ENCODE measurements at places on chromosomes 11 and 22.

DNA sequence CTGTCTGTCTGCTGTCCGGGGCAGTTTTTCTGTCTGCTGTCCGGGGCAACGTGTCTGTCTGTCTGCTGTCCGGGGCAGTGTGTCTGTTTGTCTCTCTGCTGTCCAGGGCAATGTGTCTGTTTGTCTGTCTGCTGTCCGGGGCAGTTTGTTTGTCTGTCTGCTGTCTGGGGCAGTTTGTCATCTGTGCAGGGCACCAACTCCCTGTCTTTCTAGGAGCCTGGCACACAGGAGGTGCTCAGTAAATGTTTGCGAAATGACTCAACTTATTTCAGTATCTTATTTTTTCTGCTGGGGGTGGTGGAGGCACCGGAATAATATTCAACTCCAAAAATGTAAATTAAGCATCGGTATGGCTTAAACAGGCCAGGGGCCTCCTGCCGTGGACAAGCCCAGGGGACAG is 12.0 kb upstream of the TTLL12 start:
- no peak for DNase-seq

- no peak for DNase-seq
These were observed 20.6 kb downstream of the ADM start for GRCh38 chr11:10325277-10326011.

- DNase-seq, result no peak
These were observed 11.8 kb downstream of the PNPLA5 start for GRCh38 chr22:43879901-43880540.

- DNase-seq, result no peak
These were observed 1293.2 kb downstream of the BRD1 start for GRCh38 chr22:48534395-48534958.

DNA sequence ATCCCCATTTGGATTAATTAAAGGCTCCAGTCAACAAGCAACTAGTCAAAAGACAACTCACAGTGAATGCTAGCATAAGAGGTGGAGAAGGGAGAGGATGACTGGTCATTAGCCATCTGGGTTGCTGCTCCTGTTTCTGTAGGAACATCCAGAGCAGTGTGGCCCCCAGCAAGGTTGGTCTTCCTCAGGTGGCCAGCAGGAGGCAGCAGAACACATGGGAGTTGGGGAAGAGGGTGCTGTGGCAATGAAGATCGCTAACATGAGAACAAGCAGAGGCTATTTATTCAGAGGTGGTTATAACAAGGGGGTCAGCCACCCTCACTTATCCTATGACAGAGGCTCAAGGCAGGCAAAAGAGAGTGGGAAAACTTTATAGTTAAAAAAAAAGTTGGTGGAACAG is 21.3 kb downstream of the IZUMO1R start:
- DNase-seq, result peak; percentile 78

- peak; percentile 71 for DNase-seq
These were observed 41.5 kb upstream of the CCND1 start for GRCh38 chr11:69599502-69599901.

- no peak for DNase-seq
These were observed 8.0 kb downstream of the JAML start for GRCh38 chr11:118216621-118217481.

- DNase-seq, result no peak
These were observed 162.6 kb downstream of the KIF18A start for GRCh38 chr11:27945348-27945747.

GRCh38 chr11:114129142-114129541 is 69.6 kb downstream of the ZBTB16 start:
- no peak for DNase-seq

GRCh38 chr11:60889869-60890311 is 16.5 kb downstream of the PRPF19 start:
- no peak for DNase-seq

GRCh38 chr11:2698386-2699184 is 1.2 kb downstream of the KCNQ1OT1 start:
- DNase-seq, result no peak

DNA sequence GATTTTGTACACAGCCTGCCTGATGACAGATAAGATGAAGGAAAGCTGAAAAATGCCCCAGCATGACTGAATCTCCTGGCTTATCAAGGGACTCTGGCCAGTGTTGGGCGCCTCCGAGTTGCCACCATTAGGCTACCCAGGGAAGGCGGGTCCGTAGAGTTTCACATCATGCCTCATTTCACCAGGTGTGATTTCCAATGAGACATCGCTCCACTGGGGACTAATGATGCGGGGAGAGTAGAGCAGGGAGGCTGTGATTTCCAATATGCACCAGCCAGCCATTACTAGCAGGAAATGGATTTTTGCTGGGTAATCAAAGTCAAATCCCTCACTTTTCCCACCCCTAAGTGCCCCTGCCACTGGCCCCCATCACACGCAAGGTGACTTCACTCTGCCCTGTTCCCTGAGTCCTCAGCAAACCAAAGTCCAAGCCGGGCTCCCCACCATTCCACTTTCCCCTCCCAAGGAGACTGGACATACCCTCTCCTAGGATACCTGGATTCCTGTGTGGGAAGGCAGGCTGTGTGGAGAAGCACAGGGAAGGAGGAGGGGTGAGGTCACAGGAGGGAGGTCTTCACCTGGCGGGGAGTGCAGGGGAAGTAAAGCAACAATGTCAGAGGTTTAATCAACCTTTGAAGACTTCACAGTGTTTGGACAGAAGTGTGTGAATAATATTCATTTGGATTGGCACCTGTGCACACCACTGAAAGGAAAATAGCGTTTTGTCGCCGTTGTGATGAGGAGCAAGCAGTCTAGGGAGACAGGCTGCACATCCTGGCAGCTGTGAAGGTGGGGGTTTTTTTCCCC is 613.3 kb upstream of the CADM1 start:
- no peak for DNase-seq

- DNase-seq, result peak; percentile 79
These were observed 23.4 kb upstream of the RIC3 start for GRCh38 chr11:8192016-8192895.

GRCh38 chr22:39115977-39116621 is 19.1 kb downstream of the APOBEC3H start:
- DNase-seq, result no peak

GRCh38 chr11:96265220-96265737 is 77.7 kb downstream of the MAML2 start:
- no peak for DNase-seq

DNA sequence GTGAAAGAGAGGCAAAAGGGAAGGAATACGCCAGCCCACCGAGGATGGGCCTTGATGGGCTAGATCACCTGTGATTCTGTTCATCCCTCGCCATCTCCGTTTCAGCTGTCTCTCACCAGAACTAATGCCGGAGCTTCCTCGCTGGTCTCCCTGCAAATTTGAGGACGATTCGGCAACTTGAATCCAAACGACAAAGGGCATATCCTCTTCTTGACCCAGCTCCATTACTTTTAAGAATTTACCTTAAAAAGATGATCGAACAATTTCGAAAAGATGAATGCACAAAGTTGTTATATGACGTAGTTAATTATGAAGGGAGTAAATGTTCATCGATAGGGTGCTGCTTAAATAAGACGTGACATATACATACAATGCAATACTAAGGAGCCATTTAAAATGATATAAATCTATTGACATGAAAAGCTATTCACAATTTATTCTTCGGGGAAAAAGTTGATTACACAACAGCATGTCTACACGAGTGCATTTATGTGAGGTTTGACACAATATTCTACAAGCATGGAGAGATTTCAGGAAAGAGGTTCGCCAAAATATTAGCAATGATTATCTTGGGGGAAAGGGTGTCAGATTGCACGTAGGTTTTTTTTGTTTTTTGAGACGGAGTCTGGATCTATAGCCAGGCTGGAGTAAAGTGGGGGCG is 937 bp upstream of the FAM168A start:
- no peak for DNase-seq

DNA sequence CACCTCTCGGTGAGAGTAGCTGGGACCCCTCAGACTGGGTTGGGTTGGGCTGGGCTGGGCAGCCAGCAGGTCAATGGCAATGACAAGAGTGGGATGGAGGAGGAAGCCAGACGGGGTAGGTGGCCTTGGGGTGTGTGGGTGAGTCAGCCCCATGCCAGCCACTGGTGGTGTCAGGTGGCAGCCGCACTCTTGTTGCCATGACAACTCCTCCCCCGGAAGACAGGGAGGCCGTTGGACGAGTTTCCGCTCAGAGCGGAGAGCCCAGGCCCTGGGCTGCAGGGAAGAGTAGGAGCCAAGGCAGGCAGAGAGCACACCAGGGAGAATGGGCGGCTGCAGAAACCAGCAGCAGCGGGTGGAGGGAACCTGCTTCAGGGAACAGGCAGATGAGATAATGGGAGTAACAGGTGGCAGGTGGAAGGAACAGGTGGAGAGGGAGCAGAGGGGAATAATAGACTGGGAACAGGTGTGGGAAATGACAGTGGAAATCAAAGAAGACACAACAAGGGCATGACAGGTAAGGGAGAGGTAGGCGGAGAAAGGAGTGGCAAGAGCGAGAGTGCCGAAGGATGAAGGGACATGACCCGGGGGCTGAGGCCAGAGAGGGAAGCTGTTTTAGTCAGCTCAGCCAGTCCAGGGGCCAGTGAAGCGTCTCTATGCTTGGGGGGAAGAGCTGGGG is 8.7 kb downstream of the SPTBN2 start:
- no peak for DNase-seq

GRCh38 chr11:3121416-3121815 is 43.7 kb downstream of the OSBPL5 start:
- no peak for DNase-seq

DNA sequence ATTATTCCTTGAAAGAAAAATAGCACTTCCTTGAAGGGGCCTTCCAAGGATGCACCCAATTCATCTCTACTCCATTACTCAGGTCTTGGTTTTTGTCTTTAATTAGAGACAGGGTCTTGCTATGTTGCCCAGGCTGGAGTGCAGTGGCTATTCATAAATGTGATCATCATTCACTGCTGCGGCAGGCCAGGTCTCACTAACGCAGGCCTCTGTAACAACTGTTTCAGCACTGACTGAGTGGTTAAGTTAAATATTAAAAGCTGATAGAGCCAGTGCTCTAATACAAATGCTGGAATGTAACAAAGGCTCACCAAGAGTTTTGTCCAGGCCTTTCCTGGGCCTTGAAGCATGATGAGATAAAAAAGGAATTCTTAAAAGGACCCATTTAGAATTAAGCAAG is 61.4 kb upstream of the GNAZ start:
- DNase-seq, result no peak

DNA sequence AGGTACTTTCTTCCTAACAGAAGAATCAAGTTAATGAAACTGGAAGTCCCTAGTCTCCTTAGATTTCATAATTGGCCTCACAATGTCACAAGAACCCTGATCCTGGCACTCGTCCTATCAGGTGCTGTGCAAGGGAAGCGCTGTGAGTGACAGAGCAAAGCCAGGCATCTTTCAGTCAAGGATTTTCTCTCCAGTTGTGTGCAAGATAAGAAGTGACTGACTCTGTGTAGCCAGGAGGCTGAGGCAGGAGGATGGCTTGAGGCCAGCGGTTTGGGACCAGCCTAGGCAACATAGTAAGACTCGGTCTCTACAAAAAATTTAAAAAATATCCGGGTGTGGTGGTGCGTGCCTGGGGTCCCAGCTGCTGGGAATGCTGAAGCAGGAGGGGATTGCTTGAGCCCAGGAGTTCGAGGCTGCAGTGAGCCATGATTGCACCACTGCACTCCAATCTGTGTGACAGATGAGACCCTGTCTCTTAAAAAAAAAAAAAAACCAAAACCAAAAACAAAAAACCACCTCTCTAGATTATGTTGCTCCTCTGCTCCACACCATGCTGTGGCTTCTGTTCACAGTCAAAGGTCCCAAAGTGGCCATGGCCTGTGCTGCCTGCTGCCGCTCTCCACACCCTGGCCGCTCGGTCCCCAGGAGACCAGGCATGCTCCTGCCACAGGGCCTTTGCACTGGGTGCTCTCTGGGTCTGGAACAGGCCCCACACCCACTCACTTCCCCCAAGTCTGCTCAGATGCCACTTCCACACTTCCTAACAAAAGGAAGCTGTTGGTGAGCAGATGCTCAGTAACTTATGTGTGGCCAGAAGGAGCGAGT is 54.2 kb upstream of the CLDN5 start:
- DNase-seq, result no peak

DNA sequence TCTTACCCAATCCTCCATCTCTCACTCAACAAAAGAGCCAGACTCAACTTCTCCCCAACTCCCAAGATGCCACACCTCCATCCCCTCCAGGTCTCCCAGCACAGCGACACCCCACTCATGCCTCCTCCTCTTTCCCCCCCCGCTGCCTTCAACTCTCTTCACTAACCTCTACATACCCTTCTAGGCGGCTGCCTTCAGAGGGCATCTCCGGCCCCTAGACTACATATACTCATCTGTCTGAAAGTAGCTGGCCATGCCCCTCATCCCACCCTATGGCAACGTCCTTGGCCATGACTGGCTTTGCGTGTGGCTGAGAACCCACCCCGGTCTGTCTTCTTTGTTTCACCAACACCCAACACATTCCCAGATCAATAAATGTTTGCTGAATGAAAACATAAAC is 81.7 kb upstream of the TMEM45B start:
- DNase-seq, result no peak

DNA sequence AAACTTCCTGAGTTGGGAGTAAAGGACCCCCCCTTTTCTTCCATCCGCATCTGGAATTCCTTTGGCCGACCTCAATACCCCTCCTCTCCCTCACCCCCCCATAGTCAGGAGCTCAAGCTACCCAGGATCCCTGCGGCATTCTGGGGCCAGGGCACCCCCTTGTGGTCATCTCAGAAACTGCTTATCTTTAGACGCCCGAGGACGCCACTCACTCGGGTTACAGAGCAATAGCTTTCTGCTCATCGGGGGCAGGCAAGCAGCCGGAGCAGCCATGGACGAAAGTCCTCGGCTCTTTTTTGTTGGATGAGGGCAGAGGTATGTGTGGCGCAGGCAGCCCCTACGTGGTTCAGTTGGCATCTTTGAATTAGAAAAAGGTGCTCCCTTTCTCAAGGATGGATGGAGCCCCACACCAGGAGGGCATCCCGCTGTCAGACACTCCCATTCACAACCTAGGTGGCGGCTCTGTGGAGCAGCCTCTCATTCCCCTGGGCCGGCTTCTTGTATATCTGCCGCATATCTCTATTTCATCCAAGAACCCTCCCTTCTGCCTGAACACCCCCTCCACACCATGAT is 2.3 kb downstream of the C1QTNF5 start:
- DNase-seq, result peak; percentile 82

- no peak for DNase-seq
These were observed 26.6 kb downstream of the SHANK3 start for GRCh38 chr22:50699001-50699755.

DNA sequence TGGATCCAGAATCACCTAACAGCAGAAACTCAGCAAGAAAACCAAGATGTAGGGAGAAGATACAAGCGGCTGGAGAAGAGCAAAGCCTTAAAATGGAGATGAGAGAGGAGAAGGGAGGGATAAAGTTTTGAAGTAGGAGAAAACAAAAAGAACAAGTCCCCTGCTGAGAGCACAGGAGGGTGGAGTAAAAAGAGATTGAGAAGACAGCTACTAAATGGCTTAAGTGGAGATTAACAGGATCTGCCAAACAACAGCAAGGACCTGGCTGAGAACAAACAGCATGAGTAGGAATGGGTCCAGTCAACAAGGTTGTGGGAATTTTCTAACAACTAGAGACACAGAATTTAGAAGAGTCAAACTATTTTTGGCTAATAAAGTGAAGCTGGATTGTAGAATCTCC is 18.1 kb downstream of the BTG4 start:
- no peak for DNase-seq

- no peak for DNase-seq
These were observed 165.6 kb upstream of the DDI1 start for GRCh38 chr11:103870821-103871309.

Measured in WERI-Rb-1 (cell line).